Inflammatory macrophage (primary cell): ENCODE measurements at places on chromosomes 16 and 17.

DNA sequence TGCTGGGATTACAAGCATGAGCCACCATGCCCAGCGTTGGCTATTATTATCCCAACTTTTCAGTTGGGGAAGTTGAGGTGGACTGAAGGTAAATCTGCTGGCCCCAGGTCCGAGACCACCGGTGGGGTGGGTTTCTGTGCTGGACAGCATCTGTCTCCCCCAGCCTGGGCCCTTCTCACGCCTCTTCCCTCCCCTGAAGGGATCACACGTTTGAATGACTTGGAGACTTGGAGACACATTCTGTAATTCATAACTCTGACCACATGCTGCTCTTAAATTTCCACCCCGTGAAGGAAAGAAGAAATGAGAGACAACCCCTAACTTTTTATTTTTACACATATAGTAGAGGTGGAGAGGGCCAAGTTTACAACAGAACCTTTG, 109.8 kb downstream of the MSI2 start:
- no peak for DNase-seq

DNA sequence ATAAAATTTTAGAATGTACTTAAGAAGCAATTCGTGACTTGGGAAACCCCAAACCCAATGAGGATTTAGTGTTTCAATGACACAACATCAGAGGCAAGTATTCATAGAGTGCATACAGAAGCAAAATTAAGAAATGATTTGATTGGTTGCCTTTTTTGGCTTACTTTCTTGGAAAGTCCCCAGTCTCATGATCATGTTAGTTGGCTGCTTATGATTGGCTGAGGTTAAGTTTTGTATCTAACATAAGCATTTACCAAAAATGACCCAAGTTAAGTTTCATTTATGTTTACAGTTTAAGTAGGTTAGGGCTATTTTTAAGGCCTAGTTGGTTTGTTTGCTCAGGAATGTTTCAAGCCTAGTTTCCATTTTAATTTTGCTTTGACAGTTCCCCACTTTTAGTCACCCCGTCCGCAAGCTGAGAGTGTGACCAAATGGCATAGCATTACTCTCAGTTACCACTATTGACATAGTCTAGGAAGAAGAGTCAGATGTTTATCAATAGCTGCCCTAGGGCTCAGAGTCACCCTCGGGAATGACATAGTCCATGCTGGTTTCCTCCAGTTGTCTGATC, 36.2 kb downstream of the DGKE start:
- DNase-seq = no peak

DNA sequence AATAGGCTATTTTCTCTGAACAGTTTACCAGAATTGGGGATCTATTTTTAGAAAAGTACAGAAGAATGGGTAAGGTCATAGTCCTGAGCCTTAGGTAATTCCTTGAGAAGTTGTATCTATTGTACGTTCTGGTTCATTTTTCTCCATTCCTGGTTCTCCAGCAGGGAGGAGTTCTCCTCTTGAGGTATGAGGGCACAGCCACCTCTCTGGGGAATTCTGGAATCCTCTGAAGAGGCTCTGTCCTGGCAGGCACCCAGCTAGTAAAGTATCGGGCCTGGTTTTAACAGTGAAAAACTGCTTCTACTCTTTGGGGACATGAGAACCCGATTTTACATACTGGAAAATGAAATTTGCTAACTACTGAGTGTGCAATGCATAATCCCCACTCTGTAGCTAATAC, 19.6 kb upstream of the PMFBP1 start:
- DNase-seq = no peak

- DNase-seq = no peak
Measured at GRCh38 chr17:13153036-13153435, 135.2 kb upstream of the ELAC2 start.

DNA sequence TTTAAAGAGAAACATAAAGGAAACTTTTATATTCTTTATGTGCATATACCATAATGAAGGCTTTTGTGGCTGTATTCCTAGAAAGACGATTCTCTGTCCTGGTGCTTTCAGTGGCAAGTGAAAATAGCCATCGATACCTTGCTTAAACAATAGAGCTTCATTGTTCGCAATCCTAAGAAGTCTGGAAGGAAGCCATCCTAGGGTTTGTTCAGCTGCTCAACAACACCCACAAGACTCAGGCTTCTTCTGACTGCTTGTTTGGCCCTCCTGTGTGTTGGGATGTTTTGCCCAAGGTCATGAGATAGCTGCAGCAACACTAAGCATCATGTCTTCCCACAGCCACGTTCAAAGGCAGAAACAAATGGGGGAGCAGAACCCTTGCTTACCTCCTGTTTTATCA, 36.1 kb upstream of the COX10 start:
- DNase-seq = no peak

GRCh38 chr17:32303781-32304288, 38.1 kb downstream of the C17orf75 start:
- DNase-seq = no peak

- no peak for DNase-seq
Measured at GRCh38 chr17:74442291-74442669, 10.4 kb downstream of the GPRC5C start.

DNA sequence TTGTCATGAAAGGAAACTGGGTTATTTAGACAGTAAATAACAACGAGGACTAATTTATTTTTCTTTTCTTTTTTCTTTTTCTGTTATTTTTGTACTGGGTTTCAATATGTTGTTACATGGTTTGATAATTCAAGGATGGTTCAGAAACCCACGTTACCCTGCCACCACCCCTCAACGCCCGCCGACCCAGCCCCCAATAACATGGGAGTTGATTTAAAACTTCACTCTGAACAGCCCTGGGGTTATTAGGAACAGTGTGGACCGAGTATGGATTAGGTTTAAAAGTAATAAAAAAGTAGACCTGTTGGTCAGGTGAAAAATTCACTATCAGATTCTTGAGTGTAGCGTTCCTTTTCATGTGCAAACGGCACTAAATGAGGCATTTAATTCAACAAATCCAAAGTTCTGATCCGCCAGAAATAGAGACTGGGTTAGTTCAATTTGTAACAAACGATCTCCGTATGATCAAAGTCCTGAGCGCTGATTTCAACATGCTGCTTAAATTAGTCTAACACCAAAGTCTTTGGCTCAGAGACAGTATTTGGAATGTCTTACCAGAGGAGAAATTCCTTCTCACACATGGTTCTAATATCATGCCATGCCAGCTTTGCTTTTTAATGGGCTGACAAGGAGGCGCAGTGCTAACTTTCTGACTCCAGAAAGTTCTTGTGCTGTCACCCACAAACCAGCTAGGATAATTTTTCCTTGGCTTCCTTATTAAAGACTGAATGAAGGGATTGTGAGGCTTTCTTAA, 173.1 kb upstream of the IRX3 start:
- DNase-seq = no peak

- peak; percentile 66 for DNase-seq
Measured at GRCh38 chr16:84029297-84030047, 13.1 kb downstream of the SLC38A8 start.

DNA sequence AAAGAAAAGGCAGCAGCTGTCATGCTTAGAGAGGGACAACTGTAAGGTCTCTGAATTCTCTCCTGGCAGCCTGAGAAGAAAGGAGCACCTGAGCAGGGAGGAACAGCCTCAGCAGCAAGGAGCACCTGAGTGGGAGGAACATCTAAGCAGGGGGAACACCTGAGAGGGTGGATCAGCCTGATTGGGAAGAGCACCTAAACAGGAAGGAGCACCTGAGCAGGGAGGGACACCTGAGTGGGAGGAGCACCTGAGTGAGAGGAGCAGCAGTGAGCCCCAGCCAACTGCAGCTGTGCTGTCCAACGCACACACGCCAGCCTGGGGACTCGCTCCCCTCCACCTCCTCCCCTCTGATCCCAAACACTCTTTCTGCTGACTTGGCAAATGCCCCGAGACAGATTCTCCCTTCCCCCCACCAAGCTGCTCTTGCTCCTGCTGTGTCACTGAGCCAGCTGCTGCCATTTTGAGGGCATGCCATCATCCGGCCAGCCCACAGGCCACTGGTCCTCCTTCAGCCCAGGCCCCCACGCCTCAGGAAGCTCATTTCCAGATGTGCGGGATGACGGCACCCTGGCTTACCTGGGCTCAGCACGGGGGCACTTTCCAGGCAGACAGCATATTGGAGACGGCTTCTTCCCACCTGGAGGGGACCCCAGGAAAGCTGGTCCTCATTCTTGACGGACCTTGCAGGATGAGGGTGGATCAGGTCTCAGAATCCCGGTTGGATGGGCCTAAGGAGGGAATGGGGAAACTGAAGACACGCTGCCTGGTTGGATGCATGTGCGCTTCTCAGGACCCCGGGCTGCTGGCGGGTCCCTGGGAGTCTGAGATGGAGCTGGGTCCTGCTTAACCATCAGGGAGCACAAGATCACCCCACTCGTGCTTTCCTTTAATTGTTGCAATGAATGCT, 57.7 kb upstream of the RBFOX3 start:
- DNase-seq = no peak

GRCh38 chr16:8885674-8886592, 3.8 kb downstream of the LITAFD start:
- DNase-seq = no peak

DNA sequence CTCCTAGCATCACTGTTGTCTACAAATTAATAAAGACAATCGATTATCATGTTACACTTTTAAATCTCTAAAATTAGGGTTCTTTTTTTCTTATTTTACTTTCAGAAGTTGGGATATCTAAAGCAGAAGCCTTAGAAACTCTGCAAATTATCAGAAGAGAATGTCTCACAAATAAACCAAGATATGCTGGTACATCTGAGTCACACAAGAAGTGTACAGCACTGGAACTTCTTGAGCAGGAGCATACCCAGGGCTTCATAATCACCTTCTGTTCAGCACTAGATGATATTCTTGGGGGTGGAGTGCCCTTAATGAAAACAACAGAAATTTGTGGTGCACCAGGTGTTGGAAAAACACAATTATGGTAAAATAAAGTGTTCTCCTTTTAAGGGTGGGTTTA, 2.4 kb downstream of the RAD51C start:
- DNase-seq = no peak

- DNase-seq = peak; percentile 43
Measured at GRCh38 chr17:66715745-66716156, 119.2 kb upstream of the CACNG5 start.

- DNase-seq = no peak
Measured at GRCh38 chr16:54063279-54063773, 223.3 kb downstream of the IRX3 start.

- no peak for DNase-seq
Measured at GRCh38 chr17:82249896-82250581, 21.2 kb downstream of the SLC16A3 start.

DNA sequence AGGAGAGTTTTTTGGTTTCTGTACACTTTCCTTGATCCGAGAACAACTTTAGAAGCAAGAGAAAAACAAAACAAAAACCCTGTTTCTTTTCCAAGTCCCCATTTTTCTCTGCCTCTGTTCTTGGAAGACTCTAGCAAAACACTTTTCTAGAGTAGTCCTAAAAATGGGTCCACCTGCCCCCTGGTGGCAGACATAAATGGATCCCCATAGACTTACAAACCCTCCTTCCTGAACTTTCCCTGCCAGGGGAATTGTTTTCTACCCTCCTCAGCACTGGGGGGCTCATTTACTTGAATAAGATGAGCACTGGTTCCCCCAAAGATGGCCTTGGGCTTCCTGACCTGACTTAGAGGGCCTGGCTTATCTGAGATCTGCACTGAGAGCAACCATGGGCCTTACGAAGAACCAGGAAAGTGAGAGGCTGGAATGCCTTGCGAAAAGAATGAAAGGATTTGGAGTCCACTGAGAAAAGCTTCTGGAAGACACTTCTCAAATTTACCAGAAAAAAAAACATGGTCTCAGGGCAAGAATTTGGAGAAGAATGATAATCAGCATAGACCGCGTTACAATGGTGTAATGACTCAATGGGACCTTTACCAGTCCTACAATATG, 48.0 kb upstream of the CDYL2 start:
- DNase-seq = peak; percentile 20

DNA sequence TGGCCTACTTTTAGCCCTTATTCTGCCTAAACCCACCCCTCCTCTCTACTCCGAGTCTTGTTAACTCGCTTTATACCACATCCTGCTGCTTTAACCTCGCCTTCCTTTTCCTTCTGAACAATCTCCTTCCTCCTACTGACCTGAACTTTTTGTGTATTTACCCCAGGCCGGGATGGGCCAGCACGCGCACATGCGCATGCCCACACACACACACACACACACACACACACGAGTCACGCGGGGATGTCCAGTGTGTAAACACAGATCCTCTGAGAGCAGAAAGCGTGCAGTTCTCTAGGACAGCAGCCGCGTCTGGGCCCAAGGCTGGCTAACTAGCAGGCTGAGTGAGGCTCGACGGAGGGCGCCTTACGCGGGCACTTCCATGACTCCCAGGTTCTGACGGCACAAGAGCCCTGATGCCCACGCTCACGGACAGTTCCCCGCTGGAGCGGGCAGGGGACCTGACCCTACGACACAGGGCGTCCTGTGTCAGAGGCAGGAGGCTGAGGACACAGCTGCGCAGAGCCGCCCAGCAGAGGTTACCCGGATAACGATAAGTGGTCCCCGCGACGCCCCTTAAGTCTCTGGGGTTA, 610 bp downstream of the PIK3R5 start:
- peak; percentile 58 for DNase-seq

- DNase-seq = peak; percentile 84
Measured at GRCh38 chr17:43676471-43676870, 14.7 kb upstream of the MEOX1 start.

DNA sequence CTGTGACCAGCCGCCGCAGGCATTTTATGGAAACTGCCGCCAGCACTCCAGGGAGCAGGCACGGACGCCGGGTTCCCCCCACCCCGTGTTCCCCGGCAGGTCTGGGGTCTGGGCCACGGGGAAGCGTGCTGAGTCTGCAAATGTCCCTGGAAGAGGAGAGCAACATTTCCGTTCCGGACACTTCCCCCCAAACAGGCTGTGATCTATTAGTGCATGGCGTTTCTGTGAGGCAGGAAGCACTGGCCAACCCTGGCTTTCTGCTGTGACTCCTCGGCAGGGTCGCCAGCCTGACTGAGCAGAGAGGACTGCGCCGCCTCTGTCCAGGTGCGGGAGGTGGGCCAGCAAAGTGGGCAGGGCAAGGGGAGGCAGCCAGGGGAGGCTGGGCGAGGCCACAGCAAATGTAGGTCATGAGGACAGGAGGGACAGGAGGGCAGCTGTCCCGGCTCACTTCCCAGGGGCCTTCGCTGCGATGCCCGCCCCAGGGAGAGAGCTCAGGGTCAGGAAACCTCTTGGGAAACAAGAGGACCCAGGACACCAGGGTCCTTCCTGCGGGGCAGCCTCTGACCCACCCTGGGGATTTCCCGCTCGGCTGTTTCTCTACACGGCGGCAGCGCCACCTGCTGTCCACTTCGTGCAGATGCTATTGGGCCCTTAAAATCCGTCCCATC, 9.5 kb downstream of the FOXF1 start:
- peak; percentile 54 for DNase-seq

GRCh38 chr16:66165879-66166278, 200.6 kb upstream of the CDH5 start:
- DNase-seq = no peak

DNA sequence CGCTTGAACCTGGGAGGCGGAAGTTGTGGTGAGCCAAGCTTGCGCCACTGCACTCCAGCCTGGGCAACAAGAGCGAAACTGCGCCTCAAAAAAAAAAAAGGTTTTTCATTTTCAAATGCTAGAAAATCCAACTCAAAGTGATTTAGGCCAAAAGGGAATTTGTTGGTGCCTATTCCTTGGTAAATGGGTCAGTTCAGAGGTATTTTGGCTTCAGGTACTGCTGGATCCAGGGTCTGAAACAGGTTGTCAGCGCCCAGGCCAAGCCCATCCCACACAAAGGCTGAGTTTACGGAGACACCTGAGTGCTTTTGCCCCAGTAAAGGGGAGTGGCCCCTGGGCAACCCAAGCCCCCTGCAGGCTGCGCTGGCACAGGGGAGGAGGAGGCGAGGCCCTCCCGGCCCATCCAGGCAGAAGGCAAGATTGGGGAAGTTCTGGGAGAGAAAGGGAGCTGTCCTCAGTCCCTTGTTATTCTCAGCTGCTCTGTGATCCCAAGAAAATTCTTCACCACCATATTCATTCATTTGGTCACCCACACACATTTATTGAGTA, 8.5 kb upstream of the JPH3 start:
- DNase-seq = no peak
